ENCODE measurements at places on chromosomes 12 and 14.

GRCh38 chr12:402029-402389, 565 bp downstream of the CCDC77 start:
- DNase-seq, result no peak

GRCh38 chr14:101173698-101174521, 270.4 kb upstream of the RTL1 start:
- no peak for DNase-seq

GRCh38 chr12:51827925-51828818, 20.3 kb downstream of the FIGNL2 start:
- DNase-seq, result peak; percentile 45

DNA sequence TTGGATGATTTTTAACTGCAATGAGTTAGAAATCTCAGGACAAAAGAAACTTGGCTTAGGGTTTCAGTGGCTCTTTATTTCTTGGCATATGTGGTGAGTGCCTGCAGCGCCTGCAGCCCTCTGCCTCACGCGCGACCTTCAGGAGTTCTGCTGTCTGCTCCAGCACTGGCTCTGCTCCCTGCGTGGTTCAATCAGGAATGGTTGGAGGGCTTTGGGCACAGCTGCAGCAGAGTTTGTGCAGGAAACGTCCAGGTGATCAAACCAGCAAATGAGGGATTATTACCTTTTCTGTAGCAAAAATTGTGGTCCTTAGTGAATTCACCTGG, 19.8 kb downstream of the PPM1H start:
- DNase-seq, result no peak

- no peak for DNase-seq
Measured at GRCh38 chr14:33375786-33376185, 437.1 kb downstream of the NPAS3 start.

DNA sequence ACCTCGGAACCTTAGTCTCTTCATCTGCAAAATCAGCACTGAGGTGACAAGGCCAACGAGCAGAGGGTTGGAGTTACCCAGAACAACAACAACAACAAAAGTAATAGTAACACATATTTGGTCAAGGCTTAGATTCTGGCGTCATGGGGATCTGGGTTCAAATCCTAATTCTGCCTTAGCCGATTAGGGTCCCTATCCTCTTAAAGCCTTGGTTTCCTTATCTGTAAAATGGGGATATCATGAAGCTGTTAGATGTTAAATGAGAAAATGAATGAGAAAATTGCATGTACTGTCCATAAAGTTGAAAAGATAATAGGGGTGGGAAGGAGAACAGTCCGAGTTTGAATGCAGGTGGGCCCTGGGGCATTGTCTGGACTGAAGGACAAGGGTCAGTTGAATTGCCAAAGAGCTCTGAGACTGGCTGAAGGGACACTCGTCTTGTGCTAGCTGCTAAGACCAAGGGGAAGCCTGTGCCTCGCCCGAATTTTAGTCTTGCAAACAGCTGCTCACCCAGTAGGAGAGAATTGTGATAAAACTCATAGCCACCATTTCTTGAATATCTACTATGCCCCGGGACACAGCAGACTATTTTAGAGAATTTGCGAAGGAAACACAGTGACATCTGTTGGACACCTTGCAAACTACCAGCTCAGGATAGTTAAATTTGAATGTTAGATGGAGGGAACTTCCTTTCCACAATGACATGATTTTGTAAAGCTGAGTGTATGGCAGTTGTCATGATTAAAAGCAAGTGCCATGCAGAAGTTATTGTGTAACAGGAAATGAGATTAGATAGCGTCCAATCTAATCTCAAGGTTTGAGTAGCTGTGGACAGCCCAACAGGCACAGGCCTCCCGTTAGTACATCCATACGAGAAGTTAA, 6.8 kb upstream of the HNF1A start:
- peak; percentile 20 for DNase-seq

GRCh38 chr12:20463913-20464524, 95.7 kb downstream of the PDE3A start:
- no peak for DNase-seq

GRCh38 chr12:107178776-107179175, 85.4 kb upstream of the CRY1 start:
- DNase-seq, result no peak

- DNase-seq, result no peak
Measured at GRCh38 chr12:27361372-27361771, 28.7 kb downstream of the BMAL2 start.

DNA sequence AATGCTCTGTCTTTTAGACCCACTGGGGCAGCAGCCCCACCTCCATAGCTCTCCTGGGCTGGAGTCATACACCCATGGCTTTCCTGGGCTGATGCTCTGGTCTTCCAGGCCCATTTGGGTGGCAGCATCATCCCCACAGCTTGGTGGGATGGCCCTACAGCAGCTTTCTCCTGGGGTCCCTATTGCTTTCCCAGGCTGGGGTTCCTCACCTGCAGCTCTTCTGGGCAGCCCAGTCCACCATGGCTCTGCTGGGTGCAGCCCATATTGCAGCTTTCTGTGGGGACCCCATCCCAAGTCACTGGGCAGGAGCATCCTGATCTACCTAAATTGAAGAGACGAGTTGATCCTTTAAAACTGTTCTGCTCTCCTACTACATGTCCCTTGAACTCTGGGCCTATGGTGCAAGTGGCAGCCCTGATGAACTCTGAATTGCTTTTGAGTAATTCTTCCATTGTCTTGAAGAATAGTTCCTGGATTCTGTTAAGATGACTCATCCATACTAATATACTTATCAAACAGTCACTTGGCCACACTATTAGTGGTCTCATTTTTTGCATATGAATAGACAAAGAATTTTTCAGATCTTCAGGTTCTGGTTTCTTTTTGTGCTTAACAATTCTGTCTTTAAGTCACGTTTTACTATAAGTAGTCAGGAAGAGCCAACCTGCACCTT, 390.1 kb downstream of the DPF3 start:
- no peak for DNase-seq

- no peak for DNase-seq
Measured at GRCh38 chr12:48349471-48349870, 1.2 kb downstream of the ZNF641 start.

DNA sequence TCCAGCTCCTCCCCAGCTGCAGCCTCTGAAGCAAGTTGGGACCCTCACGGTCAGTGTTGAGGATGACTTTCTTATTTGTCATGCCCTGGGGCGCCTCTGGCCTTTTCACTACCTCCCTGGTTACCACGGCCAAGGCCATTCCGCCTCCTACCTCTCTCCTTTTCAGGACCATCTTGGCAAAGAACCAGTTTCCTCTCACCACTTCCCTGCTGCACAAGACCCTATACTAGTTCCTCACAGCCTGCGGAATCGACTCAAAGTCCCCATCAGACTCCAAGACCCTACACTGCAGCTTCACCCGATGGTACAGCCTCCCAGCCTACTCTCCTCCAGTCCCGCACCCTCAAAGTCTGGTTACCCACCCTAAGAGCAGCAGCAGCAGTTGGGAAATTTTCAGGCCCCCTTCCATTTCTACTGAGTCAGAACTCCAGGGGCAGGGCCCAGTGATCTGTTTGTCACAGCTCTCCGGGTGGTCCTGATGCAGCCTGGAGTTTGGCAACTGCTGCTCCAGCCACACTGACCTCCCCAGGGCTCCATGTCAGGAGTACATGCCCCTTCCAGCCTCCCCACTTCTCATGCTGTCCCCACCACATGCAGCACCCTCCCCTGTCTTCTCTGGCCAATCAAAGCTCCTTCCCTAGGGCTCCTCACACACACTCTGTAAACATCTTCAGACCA, 5.4 kb downstream of the VWF start:
- no peak for DNase-seq

DNA sequence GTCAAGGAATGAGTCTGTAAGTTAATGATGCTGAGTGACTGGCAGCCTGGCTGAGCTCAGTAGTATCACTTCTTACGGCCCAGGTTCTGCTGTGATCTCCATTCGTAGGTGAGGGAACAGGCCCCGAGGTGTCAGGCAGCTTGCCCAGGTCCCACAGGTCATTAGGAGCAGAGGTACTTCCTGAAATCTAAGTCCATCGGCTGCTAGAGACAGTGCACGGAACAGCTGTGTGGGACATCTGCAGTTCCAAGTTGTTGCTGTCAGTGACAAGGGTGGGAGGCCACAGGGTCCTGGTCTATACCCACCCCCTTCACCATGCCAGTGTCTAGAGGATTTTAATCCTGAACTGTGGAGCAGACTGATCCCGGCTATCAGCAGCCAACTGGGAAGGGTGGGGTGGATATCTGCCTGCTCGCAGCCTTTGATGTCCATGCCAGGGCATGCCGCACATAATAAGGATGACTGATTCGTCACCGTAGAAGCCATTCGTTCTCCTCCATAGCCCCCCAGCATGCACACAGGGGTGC, 82.3 kb upstream of the RIN3 start:
- no peak for DNase-seq

DNA sequence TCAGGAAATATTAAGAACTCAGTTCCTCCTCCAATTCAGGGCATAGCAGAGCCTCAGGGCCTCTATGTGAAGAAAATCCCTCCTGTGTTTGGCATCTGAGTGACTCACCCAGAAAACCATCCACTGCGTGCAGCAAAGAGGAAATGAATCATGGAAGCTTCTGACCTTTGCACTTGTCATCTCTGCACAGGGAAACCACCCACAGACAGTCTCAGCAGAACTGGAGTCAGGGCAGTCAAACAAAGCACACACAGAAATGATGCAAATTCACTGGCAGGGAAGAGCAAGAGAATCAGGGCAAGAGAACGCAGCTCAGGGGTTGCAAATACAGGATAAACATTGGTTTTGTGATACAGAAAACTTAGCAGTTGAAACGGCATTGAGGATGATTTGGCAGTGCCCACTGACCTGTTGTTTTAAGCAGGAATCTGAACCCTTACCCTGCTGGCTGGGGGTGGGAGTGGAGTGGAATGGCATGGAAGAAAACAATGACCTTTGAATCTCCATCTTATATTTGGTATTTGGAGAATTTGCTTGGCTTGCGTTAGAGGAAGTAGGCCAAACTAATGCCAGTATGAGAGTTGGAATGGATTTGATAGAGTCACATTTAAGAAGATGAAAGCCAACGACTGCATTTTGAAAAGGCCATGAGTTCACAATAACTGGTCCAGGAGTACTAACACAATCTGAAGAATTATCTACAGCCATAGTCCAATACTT, 53.5 kb downstream of the PHLDA1 start:
- DNase-seq, result peak; percentile 78

DNA sequence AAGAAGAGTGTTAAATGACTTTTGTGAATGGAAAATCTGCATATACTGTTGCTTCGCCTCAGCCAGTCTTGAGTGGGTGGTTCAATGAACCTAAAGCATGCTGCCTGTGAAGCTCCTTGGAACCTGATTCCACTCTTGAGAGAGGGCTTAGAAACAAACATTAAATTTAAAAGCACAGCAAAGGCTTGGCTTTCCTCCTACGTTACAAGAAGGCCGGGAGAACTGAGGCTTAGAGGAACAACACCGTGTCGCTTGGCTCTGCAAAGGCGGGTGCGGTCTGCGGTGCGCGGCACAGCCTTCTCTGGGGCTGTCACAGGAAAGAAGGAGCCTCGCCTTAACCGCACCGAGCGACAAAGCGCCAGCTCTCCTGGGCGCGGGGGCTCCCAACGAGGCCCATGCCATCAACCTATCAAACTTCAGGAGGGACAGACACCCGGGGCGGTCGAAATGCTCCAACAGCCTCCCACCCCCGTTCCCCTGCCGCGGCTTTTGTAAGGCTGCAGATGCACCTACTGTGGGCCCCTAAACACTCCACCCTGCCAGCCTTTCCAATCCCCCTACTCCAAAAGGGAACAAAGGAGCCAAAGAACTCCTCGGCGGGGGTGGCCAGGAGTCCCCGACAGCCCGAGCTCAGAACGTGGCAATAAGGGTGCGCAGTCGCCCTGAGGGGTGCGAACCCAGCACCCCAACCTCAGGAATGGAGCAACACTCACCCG, 729 bp downstream of the OSBPL8 start:
- peak; percentile 72 for DNase-seq

GRCh38 chr12:29416748-29417147, 35.8 kb upstream of the ERGIC2 start:
- DNase-seq, result no peak

DNA sequence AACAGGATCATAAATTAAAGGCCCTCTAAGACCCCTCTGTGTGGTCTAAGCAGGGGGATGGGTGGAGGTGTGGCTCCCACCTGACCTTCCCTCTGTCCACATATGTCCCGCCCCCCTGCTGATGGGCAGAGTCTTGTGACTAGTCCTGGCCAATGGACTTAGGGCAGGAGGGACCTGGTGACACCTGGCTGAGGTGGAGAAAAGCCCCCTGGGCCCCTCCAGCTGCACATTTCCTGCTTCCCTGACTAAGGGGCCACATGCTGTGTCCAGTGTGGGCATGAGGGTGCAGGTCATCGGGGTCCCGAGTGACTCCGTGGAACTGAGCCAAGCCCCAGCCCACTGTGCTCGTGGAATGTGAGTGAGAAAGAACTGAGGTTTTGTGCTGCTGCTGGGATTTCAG, 254.7 kb downstream of the ADGRD1 start:
- DNase-seq, result no peak

DNA sequence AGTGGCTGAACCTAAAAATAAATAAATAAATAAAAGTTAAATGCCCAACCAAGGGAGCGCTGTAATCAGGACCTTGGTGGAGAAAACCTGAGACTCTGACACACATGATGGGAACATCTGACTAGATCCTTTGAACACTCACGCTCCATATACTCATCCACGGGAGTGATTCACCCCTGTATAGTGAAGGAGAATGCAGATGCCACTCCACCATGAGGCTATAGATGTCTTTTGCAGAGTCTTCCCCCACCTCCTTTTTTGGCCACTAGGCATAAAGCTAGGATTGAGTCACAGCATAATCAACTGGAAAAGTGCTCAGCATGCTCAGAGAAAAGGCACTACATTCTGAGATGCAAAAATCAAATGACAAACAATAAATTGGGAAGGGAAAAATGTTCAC, 19.0 kb downstream of the ADAM20 start:
- no peak for DNase-seq

- no peak for DNase-seq
Measured at GRCh38 chr12:77850698-77851097, 20.0 kb downstream of the NAV3 start.

DNA sequence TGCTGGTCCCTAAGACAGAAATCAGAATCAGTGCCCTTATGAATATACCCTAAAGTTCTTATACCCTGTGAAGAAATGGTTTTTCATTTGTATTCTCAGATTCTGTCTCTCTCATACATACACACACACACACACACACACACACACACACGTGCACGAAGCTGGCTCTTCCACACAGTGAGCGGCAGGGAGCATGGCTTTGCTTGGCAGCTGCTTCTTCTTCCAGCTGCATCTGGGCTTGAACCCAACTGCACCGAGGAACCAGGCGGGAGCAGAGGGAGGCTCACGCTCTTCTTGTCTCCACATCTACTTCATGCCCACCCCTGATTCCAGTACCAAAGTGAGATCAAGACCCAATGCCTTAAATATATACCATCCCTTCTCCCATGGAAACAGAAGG, 19.4 kb downstream of the GRIN2B start:
- no peak for DNase-seq

- DNase-seq, result no peak
Measured at GRCh38 chr12:108043750-108044533, 85.1 kb upstream of the WSCD2 start.

GRCh38 chr12:70408004-70408790, 42.1 kb downstream of the KCNMB4 start:
- no peak for DNase-seq

Data from activated CD4-positive, alpha-beta T cell treated with anti-CD3 and anti-CD28 coated beads for 4 hours (primary cell).